ENCODE measurements at places on chromosomes 3 and 15.

GRCh38 chr15:77599357-77599756, 33.4 kb downstream of the LINGO1 start:
- DNase-seq: no peak

DNA sequence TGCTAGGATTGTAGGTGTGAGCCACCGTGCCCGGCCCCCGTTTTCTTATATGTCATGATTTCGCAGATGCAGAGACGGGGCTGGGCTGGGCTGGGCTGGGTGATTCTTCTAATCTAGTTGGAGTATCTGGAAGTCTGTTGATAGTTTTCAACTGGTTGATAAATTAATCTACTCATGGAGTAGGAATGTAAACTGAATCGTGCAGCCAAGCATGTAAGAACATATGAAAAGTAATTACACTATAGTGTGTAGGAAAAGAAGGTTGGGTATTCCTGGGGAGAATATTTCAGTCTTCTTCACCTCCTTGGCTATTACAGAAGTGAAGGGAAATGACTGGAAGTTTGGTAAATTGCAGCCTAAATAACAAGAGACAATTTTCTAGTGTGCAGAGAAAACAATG, 82.6 kb upstream of the MAGI1 start:
- no peak for DNase-seq

- DNase-seq: no peak
Observed at GRCh38 chr3:95789111-95789510, 1025.3 kb upstream of the EPHA6 start.

GRCh38 chr3:160343132-160343531, 55.9 kb downstream of the IFT80 start:
- no peak for DNase-seq

DNA sequence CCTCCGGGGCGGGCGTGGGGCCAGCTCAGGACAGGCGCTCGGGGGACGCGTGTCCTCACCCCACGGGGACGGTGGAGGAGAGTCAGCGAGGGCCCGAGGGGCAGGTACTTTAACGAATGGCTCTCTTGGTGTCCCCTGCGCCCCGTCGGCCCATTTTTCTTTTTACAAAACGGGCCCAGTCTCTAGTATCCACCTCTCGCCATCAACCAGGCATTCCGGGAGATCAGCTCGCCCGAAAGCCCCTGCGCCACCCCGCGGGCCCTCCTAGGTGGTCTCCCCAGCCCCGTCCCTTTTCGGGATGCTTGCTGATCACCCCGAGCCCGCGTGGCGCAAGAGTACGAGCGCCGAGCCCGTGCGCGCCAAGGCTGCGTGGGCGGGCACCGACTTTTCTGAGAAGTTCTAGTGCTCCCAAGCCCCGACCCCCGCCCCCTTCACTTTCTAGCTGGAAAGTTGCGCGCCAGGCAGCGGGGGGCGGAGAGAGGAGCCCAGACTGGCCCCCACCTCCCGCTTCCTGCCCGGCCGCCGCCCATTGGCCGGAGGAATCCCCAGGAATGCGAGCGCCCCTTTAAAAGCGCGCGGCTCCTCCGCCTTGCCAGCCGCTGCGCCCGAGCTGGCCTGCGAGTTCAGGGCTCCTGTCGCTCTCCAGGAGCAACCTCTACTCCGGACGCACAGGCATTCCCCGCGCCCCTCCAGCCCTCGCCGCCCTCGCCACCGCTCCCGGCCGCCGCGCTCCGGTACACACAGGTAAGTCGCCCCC, at the start of gene THBS1:
THBS1 (plus strand) TSS at position 595 of the 757 bp plus-strand sequence. CDS start 779 bp downstream, outside the sequence.
- DNase-seq: peak; percentile 46

DNA sequence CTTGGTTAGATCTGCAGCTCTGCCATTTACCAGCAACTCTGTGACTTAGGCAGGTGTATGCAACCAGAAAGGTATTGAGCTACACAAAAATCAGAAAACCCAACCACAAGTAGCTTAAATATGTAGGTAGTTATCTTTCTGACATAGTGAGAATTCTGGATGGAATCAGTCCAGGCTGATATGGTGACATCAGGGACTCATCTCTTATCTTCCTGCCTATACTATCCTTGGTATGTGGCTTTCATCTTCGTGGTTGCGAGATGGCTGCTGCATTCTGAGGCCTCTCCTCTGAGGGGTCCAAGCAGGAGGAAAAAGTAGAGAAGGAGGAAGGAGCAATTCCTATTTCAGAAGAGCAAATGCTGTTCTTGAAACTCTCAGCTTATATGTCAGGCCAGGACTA, 40.0 kb downstream of the CTDSPL start:
- no peak for DNase-seq

- DNase-seq: no peak
Observed at GRCh38 chr3:106985721-106986120, 391.5 kb upstream of the CCDC54 start.

GRCh38 chr3:81445712-81446111, 315.7 kb downstream of the GBE1 start:
- DNase-seq: no peak
